GM12864 (cell line): ENCODE measurements at places on chromosomes 4 and X.

GRCh38 chr4:84024405-84024804 lies 474.7 kb downstream of the NKX6-1 start:
- DNase-seq, result no peak

GRCh38 chrX:50691820-50692219 lies 122.2 kb downstream of the SHROOM4 start:
- no peak for DNase-seq

DNA sequence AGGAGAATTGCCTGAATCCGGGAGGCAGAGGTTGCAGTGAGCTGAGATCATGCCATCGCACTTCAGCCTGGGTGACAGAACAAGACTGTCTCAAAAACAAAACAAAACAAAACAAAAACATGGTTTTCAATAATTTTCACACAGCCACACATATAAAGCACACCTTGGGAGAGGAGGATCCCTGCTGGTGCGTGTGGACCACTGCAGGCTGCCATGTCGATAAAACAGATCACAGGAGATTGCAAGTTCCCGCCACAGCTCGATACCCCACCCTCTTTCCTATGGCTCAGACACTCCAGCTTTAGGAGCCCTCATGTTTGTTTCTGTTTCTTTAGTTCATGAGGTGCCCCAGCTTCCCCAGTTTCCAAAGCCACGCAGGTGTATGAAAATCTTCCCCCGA lies 31.3 kb upstream of the CLDN24 start:
- DNase-seq, result no peak

GRCh38 chr4:73698217-73698616 lies 42.2 kb upstream of the CXCL8 start:
- no peak for DNase-seq

GRCh38 chr4:7938609-7939376 lies 868 bp downstream of the AFAP1 start:
- no peak for DNase-seq

- no peak for DNase-seq
Observed at GRCh38 chr4:2939383-2940243, 23.6 kb downstream of the NOP14 start.

- DNase-seq, result no peak
Observed at GRCh38 chr4:148173397-148174017, 268.7 kb downstream of the NR3C2 start.

DNA sequence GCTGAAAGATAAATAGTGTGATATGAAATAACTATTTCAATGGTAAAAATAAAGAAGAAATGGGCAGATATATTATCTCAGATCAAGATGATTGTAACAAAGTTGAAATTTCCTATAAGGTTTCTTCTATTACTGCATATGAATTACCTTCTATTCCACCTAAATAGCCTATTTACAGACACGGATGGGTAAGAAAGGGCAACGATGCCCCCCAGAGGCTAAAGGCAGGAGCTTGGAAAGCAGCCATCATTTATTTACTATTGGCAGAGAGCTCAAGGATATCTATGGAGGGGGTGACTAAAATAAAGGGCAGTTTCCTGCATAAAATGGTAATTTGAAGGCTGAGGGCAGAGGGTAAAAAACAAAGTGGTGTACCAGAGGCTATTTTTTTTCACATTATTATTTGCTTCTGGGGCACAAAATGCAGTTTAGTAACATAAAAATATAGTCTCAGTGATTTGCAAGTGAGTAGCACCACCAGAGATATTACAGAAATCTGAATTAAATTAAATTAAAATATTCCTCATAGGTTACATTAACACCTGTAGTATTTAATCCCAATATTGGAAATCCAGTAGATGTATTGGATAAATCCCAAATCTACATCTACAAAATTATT lies 123.1 kb downstream of the BTC start:
- no peak for DNase-seq

- DNase-seq, result no peak
Observed at GRCh38 chr4:114043116-114043515, 63.7 kb upstream of the ARSJ start.

DNA sequence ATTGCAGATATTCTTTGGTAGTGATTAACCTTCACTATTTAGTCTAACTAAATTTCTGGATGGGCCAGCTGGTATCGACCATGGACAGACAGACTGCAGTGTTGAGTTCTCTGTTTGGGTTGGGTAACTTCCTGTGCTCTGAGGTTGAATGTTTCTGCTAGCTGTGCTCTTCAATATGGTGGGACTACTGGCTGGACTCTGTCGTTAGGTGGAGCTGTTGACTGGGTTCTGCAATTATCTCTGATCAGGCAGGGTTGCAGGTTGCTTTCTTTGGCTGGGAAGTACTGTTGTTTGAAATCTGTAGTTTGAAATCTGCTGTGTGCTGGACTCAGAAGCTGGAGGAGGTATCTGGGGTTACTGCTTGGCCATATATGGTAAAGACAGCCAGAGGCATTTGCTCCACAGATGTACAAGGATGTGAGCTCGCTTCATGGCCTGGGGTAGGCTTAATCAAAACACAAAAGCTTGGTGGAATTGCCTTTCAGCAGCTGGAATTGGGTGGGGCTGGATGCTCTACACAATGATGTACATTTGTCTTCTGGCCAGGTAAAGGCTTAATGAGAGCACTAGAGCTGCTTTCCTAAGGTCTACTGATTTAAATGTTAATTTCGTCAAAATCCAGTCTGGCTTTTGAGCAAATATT lies 1472.0 kb downstream of the FAM133A start:
- DNase-seq, result no peak

DNA sequence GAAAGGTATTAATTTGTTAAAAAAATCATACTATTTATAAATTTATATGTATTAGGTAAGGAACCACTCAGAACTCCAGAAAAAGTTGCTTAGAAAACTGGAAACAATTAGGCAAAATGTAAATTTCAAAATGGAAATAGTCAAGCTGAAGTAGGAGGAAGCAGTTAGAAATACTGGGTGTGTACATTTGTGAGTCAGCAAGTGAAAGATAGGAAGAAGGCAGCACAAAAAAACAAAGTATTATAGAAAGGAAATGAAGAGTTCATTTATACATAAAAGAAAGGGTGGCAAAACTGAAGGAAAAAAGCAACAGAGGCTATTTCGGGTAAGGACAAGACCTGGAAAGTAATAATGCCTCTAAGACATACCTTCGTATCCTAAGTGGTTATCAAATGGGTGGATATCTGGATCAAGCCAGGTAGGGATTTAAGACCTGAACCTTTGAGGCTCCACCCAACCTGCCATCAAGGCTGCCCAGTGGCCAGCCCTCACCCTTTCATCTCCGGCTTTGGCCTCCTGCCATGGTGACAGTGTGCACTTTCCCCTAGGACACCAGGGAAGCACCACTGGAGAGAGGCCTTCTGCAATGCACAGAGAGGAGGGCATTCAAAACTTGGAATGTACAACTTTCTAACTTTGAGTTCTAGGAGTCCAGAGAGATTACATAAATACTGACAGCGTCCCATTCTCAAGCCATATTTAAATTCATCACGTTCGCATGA lies at the start of gene LRRC66:
LRRC66 (minus strand) TSS at position 428 of the 722 bp plus-strand sequence. CDS start 2,750 bp downstream, outside the sequence.
- DNase-seq, result no peak
